Neural progenitor cell (in vitro differentiated cells): ENCODE measurements at places on chromosomes 4 and X. TPM values are rescaled to one million over a fixed set of nuclear protein-coding genes. Genes with fewer than 3 reads are reported as not detected.

GRCh38 chrX:120316587-120317283, 5.5 kb upstream of the TMEM255A start:
- no peak overlapping the region for H3K27ac ChIP-seq
- DNase-seq, result no peak
- peaks cover 72% of the 10 kb centered on the region for H3K27me3 ChIP-seq
- H3K36me3 ChIP-seq, result no peaks in the 10 kb centered on the region
- no peak overlapping the region for H3K4me3 ChIP-seq

The DOK7 gene
- total RNA-seq, result 0.22 TPM in 1 of 2 replicates, not detected in the other

- no peak overlapping the region for H3K27ac ChIP-seq
- H3K4me3 ChIP-seq, result no peak overlapping the region
- H3K36me3 ChIP-seq, result no peaks in the 10 kb centered on the region
- DNase-seq, result no peak
- H3K27me3 ChIP-seq, result no peaks in the 10 kb centered on the region
- H3K4me1 ChIP-seq, result no peaks in the 10 kb centered on the region
Observed at GRCh38 chr4:138567696-138568095, 325.5 kb upstream of the SLC7A11 start.

The FGF2 gene
- total RNA-seq, result 27.7 and 43.8 TPM in 2 replicates

- DNase-seq, result no peak
- no peak overlapping the region for H3K4me3 ChIP-seq
- no peaks in the 10 kb centered on the region for H3K36me3 ChIP-seq
- H3K27me3 ChIP-seq, result no peaks in the 10 kb centered on the region
- H3K4me1 ChIP-seq, result peaks cover 18% of the 10 kb centered on the region
Observed at GRCh38 chrX:47235691-47236103, 2.9 kb downstream of the USP11 start.

DNA sequence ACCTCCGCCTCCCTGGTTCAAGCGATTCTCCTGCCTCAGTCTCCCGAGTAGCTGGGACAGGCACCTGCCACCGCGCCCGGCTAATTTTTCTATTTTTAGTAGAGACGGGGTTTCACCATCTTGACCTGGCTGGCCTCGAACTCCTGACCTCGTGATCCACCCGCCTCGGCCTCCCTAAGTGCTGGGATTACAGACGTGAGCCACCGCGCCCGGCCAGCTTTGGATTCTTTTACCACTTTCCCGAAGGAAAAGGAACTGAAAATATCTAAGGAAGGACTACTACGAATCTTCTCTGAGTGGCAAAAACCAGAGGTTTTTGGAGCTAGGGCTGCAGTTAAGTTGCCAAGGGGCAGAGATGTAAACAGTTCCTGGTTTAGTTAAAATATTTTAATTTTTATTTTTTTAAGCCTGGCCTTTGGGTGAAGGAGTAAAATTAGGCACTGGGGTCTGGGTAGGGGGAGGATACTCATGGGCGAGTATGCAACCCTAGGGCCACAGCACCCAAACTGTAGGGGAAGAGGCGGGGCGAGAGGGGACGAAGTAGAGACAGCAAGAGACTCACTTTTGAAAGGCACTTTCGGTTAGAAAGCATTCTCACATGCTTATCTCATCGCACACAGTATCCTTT, 525 bp upstream of the CISD2 start:
- peak overlapping the region; percentile 98 for H3K27ac ChIP-seq
- peaks cover 28% of the 10 kb centered on the region for H3K4me1 ChIP-seq
- no peaks in the 10 kb centered on the region for H3K36me3 ChIP-seq
- DNase-seq, result no peak

DNA sequence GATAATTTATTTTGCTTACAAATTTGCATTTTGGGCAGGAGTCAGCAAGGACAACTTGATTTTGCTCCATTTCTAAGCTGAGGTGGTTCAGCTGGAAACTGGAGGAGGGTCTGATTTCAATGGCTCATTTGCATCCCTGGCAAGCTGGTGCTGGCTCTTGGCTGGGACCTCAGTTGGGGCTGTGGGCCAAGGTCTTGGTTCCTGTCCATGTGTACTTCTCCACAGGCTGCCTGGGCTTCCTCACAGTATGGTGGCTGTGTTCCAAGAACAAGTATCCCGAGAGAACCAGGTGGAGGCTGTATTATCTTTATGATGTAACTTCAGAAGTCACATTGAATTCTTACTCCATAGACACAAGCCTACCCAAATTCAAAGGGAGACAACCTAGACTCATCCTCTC, 77.0 kb upstream of the STX18 start:
- H3K36me3 ChIP-seq, result no peaks in the 10 kb centered on the region
- DNase-seq, result no peak
- no peak overlapping the region for H3K4me3 ChIP-seq
- H3K27ac ChIP-seq, result no peak overlapping the region

DNA sequence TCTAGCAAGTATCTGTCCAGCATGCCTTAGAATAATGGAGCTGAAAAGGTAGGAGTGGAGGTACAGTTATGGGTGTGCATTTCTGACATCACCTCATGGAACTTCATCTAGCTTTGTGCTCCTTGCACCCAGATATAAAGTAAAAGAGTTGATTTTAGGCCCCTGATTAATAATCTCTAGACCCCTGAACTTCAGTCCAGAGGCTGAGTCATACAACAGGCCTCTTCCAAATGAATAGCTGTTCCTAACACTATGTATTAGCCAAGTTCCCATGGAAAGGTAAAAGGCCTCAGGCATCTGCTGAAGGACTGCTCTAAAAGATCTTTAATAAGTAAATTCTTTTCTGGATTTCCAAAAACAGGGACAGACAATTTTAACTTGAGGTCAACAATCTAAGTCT, 16.2 kb downstream of the TBC1D9 start:
- H3K27ac ChIP-seq, result no peak overlapping the region
- DNase-seq, result no peak
- no peaks in the 10 kb centered on the region for H3K27me3 ChIP-seq
- no peaks in the 10 kb centered on the region for H3K36me3 ChIP-seq

- no peak overlapping the region for H3K4me3 ChIP-seq
- DNase-seq, result no peak
- H3K36me3 ChIP-seq, result no peaks in the 10 kb centered on the region
- no peak overlapping the region for H3K27ac ChIP-seq
Observed at GRCh38 chr4:184528051-184528450, 53.7 kb upstream of the IRF2 start.
